Activated T-helper 2 cell treated with anti-CD3 and anti-CD28 coated beads, Interferon-gamma antibody, Interleukin-2, Interleukin-4, amounts not matched to agents 10 μg/mL and 5 μg/mL and 100 μg/mL, durations not matched to agents 14 hours and 24 hours and 36 hours (primary cell): ENCODE measurements at places on chromosomes 4 and X. TPM values are rescaled to one million over a fixed set of nuclear protein-coding genes. Genes with fewer than 3 reads are reported as not detected.

GRCh38 chr4:141238186-141238585 is 17.5 kb downstream of the ZNF330 start:
- H3K36me3 ChIP-seq = peaks cover 11% of the 10 kb centered on the region
- no peak for DNase-seq
- H3K27me3 ChIP-seq = peaks cover 5% of the 10 kb centered on the region
- H3K4me3 ChIP-seq = no peak overlapping the region

DNA sequence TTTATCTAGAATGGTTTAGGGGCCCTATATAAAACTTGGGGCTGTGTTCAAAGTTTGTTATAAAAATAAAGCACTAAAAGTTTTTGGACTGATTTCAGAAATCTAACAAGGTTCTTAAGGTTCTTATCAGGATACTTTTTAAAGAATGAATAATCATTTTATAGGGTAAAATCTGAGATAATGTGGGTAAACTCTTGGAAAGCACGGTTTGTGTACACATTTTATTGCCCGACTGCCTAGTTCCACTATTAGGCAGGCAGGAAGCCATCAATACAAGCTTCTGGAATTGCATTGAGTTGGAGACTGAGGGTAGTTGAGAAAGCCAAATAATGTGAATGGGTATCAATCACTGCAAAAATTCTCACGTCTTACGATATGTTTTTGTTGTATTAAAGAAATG is 331.0 kb upstream of the PITX2 start:
- no peaks in the 10 kb centered on the region for H3K4me1 ChIP-seq
- no peak overlapping the region for H3K4me3 ChIP-seq

DNA sequence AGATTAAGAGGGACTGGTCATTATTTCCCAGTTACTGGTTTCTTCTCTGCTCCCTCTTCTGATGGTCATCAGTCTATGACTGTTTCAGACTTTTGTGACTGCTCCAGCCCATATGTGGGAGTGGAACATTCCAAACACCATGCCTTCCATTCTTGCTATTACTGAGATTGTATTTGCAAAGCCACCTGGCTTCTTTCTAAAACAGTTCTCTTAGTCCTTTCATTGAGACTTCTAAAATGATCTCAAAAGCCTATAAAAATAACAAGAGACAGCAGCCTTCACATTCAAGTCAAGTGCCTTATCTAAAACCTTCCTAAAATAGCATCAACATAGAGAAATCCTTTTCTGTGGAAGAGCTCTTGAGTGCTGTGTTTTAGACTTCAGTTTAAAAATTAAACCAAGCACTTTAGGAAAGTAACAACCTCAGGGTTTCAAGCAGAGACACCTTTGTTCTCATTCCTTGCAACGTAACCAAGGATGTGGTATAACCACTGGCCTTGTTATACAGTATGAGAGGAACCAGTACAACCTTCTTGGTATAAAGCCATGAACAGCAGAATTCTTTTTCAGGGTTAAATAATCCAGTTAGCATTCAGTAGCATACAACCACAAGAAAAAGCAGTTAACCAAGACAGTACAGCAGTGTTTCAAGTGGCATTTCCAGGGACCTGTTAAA is 97.1 kb downstream of the NFKB1 start:
- peak overlapping the region; percentile 57 for H3K4me3 ChIP-seq
- H3K36me3 ChIP-seq = peaks cover 91% of the 10 kb centered on the region
- H3K27ac ChIP-seq = peak overlapping the region; percentile 89
- no peaks in the 10 kb centered on the region for H3K27me3 ChIP-seq
- no peak for DNase-seq

DNA sequence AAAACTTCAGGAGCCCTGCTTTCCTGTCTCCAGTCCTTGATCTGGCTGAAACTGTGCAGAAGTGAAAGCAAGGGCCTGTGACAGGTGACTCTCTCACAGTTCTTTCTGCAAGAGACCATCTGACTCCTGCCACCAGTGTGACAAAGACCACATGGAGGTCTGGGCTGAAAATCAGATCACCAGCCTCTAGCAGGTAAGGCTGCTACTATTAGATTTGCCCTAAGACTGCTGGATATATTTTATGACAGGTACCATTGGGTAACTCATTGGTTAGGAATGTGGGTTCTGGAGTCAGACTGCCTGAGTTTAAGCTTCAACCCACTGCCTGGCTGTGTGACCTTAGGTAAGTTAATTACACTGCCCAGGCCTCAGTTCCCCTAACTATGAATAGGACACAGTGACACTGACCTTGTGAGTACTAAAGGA is 163.3 kb upstream of the SLC7A11 start:
- H3K27me3 ChIP-seq = no peaks in the 10 kb centered on the region
- H3K36me3 ChIP-seq = no peaks in the 10 kb centered on the region
- H3K4me1 ChIP-seq = no peaks in the 10 kb centered on the region
- H3K27ac ChIP-seq = no peak overlapping the region

The SPINK2 gene
- 0.75 TPM in 1 of 2 replicates, not detected in the other for total RNA-seq

The GPC3 gene
- total RNA-seq = 0.25 and 0.37 TPM in 2 replicates

The MAPK10 gene
- total RNA-seq = not detected in 2 replicates

The GYPA gene
- total RNA-seq = not detected in 2 replicates

The WDR17 gene
- total RNA-seq = 1.0 and 1.4 TPM in 2 replicates

The MAGEA11 gene
- total RNA-seq = not detected in 2 replicates

The VCX3B gene
- total RNA-seq = not detected in 2 replicates

The TKTL2 gene
- not detected in 2 replicates for total RNA-seq
